CD4-positive, alpha-beta T cell treated with Interferon gamma for 1 hour (primary cell): ENCODE measurements at places on chromosomes 13 and 19.

GRCh38 chr13:45105895-45106294 is 14.4 kb upstream of the GTF2F2 start:
- no peak for DNase-seq

- DNase-seq: no peak
Observed at GRCh38 chr19:19422156-19422555, 16.7 kb downstream of the GATAD2A start.

DNA sequence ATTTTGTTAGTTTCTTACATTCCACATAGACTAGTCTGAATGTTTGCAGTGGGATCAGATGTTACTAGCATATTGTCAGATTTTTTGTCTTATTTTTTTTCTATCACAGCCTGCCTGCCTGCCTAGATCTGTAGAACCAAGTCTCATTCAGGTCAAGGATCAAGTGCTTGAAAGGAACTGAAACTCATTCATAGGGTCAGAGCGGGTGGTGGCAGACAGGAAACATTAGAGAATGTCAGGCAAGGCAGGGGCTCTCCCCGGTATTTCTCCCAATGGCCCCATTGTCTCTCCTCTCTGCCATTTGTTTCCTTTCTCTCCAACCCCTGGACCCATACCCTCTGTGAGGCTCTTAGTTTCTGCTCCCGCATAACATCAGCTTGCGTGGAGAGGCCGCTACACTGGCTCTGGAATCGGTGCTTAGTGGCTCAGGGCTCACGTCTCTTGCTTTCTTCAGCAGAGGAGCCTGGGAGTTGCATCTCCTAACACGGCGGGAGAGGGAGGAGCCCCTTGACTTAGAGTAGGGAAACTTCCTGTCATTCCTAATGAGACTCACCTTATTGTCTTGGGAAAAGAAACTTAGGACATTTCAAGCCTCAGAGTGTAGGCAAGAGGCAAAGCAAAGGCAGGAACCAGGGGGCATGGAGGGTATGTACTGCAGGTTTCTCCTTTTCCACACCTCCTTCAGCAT is 35.6 kb upstream of the SPATA13 start:
- DNase-seq: no peak

GRCh38 chr13:110138700-110139036 is 168.3 kb downstream of the COL4A1 start:
- DNase-seq: no peak

DNA sequence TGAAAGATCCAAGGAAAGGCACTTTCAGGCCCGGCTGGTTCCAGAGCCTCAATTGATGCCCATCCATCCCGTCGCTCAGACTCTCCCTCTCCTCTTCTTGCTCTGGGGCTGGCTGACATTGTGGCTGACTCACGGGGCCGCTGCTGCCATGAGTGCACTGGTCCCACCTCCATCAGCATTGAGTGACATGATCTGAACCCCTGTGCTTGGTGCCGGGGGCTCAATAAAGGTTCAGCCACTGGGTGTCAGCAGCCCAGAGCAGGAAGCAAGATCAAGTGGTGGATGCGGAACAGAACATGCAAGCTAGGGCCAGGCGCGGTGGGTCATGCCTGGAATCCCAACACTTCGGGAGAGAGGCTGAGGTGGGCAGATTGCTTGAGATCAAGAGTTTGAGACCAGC is 39.5 kb downstream of the COMP start:
- DNase-seq: no peak

DNA sequence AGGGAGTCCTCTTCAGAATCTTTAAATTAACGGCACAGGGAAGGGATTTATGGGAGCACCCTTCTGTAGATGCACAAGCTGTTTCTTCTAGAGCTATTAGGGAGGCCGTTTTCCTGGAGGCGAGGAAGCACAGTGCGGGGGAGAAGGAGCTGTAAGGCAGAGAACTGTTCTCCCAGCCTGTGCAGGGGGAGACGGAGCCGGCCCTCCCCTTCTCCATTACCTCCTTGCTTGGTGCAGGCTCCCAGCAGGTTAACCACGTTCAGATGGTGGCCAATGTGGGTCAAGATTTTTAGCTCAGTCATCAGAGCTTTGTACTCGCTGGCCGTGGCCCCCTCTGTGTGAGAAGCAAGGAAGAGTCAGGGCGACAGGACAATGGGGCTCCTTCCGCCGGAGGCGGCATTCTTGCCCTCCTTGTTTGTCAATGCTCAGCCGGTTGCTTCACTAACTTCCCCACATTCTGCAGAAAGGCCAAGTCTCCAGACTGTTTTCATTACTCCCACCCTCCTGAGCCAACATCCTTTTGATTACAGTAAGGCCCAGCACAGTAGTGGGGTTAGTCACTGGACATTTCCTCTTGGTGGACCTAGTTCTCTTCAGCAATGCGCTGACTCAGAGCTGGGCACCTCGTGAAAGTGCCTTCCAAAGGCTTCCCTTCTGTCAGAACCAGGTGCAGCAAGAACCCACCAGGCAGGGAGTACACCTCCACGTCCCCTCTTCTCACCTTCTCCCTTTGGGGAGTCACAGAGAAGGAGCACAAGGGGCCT is 165.4 kb downstream of the FLT1 start:
- no peak for DNase-seq

- no peak for DNase-seq
Observed at GRCh38 chr13:77406644-77407440, 79.9 kb upstream of the MYCBP2 start.

- no peak for DNase-seq
Observed at GRCh38 chr19:3335431-3336350, 30.7 kb upstream of the NFIC start.

GRCh38 chr19:35144600-35145436 is 1.8 kb downstream of the FXYD7 start:
- DNase-seq: peak; percentile 29

DNA sequence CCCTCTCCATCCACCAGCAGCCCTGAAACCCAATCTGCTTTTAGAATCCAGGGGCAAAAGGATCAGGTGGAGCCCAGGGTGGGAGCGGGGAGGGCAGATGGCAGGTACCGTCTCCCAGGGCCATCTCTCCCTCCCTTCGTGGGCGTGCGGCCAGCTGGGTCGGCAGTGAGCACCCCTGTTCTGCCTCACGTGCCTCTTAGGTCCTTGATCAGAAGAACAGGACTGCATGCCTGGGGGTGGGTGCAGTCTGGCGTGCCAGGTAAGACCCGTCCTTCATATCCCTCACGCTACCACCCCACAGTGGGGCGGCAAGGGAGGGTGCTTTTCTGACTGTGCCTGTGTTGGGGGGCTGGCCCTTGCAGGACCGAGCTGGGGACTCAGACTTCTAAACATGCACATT is 2.0 kb downstream of the SLC8A2 start:
- no peak for DNase-seq

DNA sequence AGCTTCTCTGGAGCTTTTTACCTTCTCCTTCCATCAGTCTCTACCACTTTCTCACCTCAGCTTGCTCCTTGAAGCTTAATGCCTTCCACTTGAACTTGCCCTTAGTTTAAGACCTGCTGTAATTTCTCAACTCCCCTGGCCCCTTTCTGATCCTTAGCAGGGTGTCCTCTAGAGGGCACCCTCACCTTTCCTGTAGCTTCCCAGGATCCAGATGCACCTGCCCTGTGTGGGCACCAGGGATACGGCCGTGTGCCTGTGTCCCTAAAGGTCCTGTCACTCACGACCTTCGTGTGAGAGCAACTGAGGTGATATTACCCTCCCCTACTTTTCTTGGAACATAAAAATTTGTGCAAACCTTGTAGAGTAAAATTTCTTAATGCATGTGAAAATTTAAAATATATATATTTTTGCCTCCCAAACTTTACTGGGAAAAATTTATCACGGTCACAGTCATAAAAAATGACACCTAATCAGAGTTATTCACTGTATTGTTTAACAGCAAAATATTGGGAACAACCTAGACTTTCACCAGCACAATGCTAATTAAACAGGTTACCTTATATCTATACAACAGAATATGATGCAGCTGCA is 46.4 kb downstream of the PSG3 start:
- DNase-seq: no peak

- DNase-seq: no peak
Observed at GRCh38 chr19:50204081-50204428, 633 bp downstream of the MYH14 start.

DNA sequence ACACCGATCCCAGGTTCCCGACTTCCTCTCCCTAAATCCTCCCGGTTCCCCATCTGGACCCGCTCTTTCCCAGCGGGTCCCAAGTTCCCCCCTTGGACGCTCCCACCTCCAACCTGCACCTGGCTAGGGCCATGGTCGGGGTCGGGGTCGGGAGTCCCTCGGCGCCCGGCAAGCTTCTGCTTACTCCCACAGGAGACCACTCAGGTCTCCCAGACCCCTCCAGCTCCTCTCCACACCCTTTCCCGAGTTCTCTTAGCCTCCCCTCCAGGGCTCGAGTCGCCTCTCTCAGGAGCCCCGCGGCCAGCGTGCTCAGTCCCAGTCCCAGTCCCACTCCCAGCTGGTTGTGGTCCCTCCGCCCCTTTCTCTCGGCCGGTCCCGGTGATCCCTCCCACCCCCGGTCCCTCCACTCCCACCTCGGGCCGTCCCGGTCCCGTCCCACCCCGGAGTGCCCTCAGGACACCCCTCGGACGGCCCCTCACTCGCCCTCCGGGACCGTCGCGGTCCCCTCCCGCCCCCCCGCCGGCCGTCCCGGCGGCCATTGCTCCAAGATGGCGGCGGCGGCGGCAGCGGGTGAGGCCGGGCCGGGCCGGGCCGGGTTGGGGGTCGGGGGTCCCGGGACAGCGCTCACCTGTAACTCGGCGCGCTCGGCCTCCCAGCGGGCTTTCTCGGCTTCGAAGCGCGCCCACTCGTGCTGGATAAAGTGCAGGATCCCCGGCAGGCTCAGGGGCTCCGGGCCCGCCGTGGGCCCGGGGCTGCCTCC is at the start of gene FKRP:
TSS of gene FKRP (plus strand) at position 537 of the 760 bp plus-strand sequence. CDS start 9,394 bp downstream, outside the sequence.
- DNase-seq: peak; percentile 14
